ENCODE measurements at places on chromosomes 7 and 10.

DNA sequence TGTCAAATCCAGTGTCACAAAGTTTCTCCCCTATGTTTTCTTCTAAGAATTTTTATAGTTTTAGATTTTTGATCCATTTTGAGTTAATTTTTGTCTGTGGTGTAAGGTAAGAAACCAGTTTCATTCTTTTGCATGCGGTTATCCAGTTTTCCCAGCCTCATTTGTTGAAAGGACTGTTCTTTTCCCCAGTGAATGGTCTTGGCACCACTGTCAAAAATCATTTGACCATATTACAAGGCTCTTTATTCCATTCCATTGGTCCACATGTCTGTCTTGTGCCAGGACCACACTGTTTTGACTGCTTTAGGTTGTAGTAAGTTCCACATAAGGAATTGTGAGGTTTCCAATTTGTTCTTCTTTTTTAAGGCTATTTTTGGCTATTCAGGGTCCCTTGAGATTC, 64.0 kb downstream of the INPP5A start:
- DNase-seq, result no peak

DNA sequence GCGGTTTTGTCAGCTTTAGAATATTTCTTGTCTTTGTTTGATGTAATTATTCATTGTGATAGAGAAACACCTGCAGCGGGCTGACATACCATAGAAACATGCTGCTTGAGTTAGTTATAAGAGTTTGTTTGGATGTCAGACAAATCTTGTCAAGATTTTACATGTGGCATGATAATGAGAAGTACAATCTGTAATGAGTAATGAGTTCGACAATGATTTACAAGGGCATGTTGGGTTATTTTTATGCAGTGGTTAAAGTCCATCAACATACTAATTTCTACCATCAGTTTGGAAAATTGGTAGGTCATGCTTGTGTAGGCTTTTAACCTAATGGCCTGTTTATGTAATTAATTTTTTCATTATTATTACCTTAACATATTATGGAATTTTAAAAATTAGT, 31.3 kb downstream of the FZD1 start:
- DNase-seq, result no peak

DNA sequence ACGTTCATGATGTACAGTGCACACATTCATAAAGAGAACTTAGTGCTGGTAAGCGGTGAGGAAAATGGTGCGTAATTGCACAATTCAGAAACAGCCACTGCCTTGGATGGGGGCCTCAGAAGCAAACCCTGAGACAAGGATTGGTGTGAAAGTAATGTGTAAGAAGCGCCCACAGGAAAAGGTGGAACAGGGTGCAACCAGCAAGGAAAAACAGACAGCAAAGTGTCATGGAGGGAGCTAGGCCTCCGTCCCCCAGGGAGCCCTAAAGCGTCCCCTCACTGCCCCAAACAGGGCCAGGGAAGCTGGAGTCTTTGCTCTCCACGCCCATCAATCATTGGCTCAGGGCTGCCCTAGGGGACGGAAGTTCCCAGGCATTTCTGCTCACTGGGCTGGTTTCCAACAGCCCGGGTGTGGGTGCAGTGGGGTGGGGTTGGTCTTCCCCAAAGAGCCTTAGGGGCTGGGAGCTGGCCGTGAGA, 9.6 kb upstream of the C10orf105 start:
- no peak for DNase-seq

DNA sequence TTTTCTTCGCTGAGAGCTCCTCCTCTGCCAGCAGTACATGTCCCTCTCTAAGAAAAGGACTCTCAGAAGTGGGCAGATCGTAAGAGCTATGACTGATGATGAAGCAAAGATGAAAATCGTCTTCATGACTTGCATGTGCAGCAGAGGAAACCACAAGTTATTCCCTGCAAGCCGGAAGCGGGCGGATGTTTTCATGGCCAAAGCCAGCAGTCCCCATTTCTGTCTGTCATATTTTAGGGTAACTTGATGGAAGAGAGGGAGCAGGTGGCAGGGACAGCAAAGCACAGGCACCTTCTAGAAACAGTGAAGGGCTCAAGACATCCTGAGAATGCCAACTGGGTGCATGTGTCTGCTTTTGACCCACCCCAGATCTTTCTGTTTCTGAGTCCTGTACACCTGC, 19.9 kb downstream of the KLF6 start:
- no peak for DNase-seq

DNA sequence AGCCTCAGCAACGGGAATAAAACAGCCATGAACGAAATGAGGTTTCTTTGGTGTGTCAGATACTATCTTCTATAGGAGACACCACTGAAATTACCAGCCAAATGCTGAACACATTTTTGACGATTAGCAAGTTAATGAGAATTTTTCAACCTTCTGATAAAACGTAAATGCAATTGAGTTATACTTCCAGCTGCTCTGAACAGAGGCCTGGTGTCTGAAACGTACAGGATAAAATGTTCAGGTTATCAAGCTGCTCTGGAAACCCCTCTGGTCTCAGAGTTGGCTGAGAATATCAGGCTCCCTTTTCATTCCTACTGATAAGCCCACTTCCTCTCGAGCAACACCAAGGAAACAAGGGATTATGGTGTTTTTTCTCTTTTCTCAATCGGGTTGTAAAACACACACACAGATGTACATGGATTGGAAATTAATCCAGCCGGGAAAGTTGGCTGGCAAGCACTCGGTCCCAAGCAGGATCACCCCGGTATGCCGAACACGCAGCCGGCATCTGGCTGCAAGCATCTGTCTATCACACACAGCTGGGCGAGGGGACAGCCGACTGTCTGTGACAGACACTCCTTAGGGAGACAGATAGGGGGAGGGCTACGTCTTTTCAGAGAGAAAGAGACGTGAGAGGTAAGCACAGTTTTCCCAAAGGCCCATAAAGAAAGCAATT, 171.8 kb downstream of the PRKAG2 start:
- DNase-seq, result peak; percentile 78

GRCh38 chr10:5809527-5810154, 3.6 kb downstream of the GDI2 start:
- no peak for DNase-seq

- no peak for DNase-seq
Observed at GRCh38 chr10:101972761-101973160, 83.2 kb downstream of the ARMH3 start.

- DNase-seq, result no peak
Observed at GRCh38 chr10:71742301-71743088, 22.9 kb upstream of the C10orf105 start.

GRCh38 chr7:26489391-26489790, 197.7 kb downstream of the SNX10 start:
- DNase-seq, result no peak

DNA sequence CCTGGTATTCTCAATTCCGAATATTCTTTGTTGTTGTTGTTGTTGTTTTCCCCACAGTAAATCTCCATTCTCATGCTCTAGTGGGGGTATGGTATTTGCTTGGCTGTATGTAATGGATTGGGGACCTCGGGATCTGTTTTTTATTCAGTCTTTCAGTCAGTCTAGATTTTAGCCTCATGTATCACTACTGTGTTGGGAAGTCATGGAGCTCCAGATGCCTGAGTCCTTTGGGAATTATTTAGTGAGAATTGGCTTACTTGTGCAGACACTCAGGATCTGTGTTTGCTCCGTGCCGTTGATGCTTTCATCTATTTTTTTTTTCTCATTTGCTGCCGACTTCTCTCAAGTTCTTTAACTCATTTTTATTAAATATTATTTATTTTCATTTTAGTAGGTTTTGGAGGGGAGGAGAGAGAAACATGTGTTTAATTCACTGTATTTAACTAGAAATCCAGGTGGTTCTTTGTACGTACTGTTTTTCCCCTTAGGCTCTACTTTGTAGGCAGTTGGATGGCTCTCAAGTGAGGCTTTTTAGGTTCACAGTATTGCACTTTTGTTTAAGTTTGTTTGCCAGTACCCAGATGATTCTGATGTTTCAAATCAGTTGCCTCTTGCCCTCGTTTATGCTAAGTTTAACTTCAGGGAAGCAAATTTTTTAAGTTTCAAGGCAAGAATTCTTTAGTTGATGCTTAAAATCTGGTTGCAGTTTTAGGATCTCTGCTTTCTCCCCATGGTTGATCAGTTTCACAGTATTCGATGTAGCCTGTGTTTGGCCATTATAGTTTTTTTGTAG, 36.9 kb downstream of the ZNRF2 start:
- DNase-seq, result peak; percentile 15

DNA sequence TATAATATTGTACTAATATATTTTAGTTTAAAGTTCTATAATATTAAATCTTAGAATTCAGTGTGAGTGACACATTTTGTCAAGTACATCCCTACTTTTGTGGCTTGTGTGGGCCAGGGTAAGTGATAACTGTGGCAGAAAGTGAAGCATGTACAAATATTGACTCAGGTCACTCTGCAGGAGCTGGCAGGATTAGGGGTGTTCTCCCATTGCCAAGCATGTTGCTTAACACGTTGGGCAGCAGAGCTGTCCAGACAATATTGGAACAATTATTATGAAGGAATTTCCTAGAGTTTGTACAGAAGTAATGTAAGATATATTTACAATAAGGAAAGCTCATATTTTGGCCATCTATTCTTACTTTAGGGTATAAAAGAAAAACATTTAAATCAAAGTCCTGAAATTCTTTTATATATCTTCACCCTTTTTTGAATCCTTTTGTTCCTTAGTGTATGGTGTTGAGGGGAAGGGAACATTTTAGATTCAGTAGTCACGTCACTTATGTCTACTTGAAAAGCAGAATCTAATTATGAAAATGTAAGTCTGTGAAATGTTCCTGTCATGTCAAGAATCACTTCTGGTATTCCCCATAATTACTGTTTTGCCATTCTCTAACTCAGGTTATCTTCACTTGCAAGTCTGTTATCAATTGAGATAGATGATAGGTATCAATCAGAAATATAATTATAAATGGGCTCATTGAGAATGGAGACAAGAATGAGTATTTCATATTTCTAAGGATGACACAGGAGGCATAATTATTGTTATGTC, 4.0 kb downstream of the HDAC9 start:
- DNase-seq, result no peak

GRCh38 chr10:118220346-118220850, 121.7 kb downstream of the FAM204A start:
- no peak for DNase-seq

- DNase-seq, result no peak
Observed at GRCh38 chr10:32940321-32941301, 17.4 kb downstream of the ITGB1 start.

GRCh38 chr7:155793720-155794119, 18.5 kb downstream of the SHH start:
- no peak for DNase-seq

DNA sequence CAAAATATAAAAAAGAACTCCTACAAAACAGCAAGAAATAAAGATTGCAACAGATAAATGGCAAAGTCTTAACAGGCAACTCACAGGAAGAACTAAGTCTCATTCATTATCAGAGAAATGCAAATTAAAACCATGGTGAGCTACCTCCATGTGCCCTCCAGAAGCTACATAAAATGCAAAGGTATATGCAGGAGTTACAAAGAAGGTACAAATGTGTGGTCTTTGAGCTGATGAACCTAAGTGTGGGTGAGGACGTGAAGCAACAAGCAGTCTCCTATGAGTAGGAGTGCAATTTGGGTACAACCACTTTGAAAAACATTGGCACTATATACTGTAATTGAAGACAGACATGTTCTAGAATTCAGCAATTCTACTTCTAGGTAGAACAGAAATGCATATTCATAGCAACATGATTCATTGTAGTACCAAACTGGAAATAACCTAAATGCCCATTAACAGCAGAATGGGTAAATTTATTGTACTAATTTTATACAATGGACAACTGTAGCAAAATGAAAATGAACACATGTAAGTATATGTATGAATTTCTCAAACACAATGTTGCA, 61.6 kb upstream of the KCNMA1 start:
- DNase-seq, result no peak

DNA sequence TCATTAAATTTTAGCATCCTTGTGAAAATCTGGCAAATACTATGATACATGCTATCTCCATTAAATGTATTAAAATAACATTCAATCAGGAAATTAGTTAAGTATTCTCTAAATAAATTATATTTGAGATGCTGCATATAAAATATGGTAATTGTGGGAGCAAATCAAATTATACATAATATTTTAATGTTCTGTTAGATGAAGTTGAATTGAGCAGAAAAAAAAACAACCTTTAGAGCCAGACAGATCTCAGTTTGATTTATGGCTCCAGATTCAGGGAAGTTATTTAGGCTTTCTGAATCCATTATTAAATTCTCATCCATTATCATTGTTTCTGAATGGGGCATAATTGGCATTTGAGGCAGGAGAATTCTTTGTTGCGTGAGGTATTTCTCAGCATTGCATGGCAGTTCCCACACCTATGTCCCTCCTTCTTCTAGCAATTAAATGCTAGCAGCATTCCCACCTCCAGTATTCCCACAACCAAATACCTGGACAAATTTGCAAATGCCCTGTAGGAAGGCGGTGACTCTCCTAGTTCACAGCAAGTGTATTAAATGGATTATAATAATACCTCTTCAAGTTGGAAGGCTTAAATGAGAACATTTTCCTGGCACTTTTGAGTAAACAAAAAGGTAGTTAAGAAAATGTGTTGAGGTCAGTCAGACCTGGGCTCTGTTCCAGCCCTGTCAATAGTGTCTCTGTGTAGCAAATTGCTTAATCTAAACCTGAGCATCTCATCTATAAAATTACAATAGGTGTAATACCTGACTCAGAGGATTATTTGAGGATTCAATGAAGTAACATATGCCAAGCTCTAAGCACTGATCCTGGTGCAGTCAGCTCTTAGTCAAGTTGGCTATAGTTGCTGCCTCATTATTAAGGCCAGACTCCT, 108.9 kb downstream of the RNLS start:
- DNase-seq, result no peak

DNA sequence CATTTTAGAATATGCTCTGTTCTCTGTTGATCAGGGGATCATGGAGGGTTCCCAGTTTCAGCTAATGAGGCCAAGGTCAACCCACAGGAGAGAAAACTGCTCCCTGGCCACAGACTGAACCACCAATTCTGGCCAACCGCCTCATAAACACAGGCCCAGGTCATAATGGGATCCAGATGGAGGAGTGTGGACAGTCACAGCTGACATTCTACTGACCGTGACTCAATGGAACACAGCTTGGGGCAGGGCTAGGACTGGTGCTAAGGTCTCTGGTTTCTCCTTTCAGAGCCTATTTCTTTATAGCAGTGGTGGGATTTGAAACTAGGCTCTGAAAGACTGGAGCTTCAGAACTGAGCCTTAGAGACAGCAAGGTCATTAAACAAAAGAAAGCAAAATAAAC, 68.3 kb downstream of the HIPK2 start:
- no peak for DNase-seq

GRCh38 chr7:140315498-140316164, 82.7 kb downstream of the SLC37A3 start:
- no peak for DNase-seq

Measured in neural progenitor cell (in vitro differentiated cells).